ENCODE measurements at places on chromosomes 4 and X. TPM values are rescaled to one million over a fixed set of nuclear protein-coding genes. Genes with fewer than 3 reads are reported as not detected.
A peak's percentile ranks its signal among the peaks of the same experiment; 100 is the strongest.

DNA sequence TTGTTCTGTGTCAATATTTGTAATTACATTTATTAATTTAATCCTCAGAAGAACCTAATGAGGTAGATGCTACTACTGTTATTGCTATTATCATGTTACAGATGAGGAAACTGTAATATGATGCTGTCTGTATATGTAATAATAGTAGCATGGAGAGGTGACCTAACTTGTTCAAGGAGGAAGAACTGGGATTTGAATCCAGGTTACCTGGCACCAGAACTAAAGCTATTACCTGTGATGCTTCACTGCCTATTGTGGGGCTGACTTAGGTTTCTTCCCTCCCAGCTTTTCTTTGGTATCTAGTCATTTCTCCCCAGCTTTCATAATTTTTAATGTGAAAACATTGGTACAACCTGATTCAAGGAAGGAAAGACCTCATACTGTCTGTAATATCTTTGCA, 43.6 kb downstream of the RAPGEF2 start:
- H3K27ac ChIP-seq = peak overlapping the region; percentile 16
- DNase-seq = no peak
- peaks cover 23% of the 10 kb centered on the region for H3K4me1 ChIP-seq
- H3K4me3 ChIP-seq = no peak overlapping the region
- H3K36me3 ChIP-seq = no peaks in the 10 kb centered on the region

GRCh38 chr4:150973626-150974251, 41.3 kb downstream of the LRBA start:
- H3K27ac ChIP-seq = no peak overlapping the region
- H3K4me1 ChIP-seq = peaks cover 18% of the 10 kb centered on the region
- peaks cover 13% of the 10 kb centered on the region for H3K36me3 ChIP-seq
- no peaks in the 10 kb centered on the region for H3K27me3 ChIP-seq

GRCh38 chr4:177638871-177639270, 196.6 kb upstream of the AGA start:
- no peaks in the 10 kb centered on the region for H3K4me1 ChIP-seq

GRCh38 chr4:46123913-46124755, at the start of gene GABRG1:
TSS of gene GABRG1 (minus strand) at chr4:46124054. CDS start at chr4:46123913, 141 bp downstream.
- H3K36me3 ChIP-seq = no peaks in the 10 kb centered on the region
- H3K4me1 ChIP-seq = peaks cover 7% of the 10 kb centered on the region
- peak within 1 kb of the TSS; percentile 40 for H3K4me3 ChIP-seq
- H3K27ac ChIP-seq = no peak within 1 kb of the TSS
- peaks cover 69% of the 10 kb centered on the region for H3K27me3 ChIP-seq

DNA sequence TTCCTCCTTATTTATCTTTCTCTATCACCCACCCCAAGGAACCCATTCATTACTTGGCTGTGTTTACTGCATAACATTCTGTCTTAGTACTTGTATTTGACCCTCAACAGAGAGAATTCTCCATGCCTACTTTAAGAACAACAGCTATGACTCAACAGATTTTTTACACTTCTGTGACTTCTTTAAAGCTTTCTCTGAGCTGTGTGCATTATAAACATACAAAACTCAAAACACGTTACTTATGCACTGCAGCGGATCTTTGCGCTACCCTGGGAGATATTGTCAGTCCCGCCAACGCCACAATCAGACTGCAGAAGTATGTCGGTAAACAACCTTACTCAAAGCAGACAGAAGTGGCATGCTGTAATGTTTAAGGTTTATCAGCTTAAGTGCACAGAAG, 35.1 kb downstream of the PRKX start:
- H3K27me3 ChIP-seq = no peaks in the 10 kb centered on the region
- peaks cover 4% of the 10 kb centered on the region for H3K4me1 ChIP-seq
- peaks cover 30% of the 10 kb centered on the region for H3K36me3 ChIP-seq
- no peak overlapping the region for H3K4me3 ChIP-seq
- no peak for DNase-seq

- H3K4me1 ChIP-seq = peaks cover 17% of the 10 kb centered on the region
- no peak for DNase-seq
- H3K36me3 ChIP-seq = peaks cover 6% of the 10 kb centered on the region
- H3K27ac ChIP-seq = no peak overlapping the region
Observed at GRCh38 chr4:41058426-41058825, 155.9 kb downstream of the APBB2 start.

- no peaks in the 10 kb centered on the region for H3K36me3 ChIP-seq
- no peak for DNase-seq
- no peak overlapping the region for H3K27ac ChIP-seq
- peaks cover 34% of the 10 kb centered on the region for H3K4me1 ChIP-seq
- no peaks in the 10 kb centered on the region for H3K27me3 ChIP-seq
Observed at GRCh38 chr4:15294832-15295231, 133.0 kb upstream of the C1QTNF7 start.

GRCh38 chr4:166735553-166735952, 498.7 kb downstream of the SPOCK3 start:
- no peaks in the 10 kb centered on the region for H3K4me1 ChIP-seq
- no peaks in the 10 kb centered on the region for H3K36me3 ChIP-seq
- no peak overlapping the region for H3K4me3 ChIP-seq

DNA sequence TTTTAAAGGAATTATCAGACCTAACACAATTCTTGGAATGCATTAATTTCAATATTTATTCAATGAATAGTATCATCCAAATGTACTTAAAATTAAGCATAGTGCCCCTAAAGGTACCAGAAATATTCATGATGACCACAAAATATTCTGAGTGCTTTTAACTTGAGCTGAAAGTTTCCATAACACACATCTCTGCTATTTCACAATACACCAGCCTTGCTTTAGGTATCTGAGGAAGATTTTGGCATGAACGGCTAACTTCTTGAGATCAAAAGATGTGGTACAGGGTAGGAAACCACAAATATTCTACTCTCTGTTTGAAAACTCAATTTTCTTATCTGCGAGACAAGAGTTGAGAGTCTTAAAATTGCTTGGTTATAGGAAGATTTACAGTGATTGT, 538.3 kb upstream of the PCDH7 start:
- no peaks in the 10 kb centered on the region for H3K36me3 ChIP-seq
- no peak overlapping the region for H3K4me3 ChIP-seq
- H3K4me1 ChIP-seq = peaks cover 2% of the 10 kb centered on the region
- DNase-seq = no peak
- H3K27me3 ChIP-seq = no peaks in the 10 kb centered on the region

DNA sequence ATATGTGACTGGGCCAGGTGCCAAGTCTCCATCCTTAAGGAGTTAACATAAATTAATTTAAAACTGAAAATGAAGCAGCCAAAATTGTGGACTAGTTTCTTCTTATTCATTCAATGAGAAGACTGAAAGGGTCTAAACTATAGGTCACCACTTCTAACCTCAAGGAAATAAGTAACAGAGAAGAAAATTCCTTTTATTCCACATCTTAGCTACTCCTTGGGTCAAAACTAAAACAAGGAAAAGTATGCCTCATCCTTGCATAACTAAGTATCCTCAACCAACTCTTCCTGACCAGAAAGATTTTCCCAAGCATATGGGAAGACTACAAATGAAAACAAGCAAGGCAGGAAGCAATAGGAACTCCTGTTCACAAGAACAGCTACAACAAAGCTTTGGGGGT, 71.2 kb downstream of the ZNF827 start:
- no peak for DNase-seq
- no peaks in the 10 kb centered on the region for H3K27me3 ChIP-seq
- H3K4me1 ChIP-seq = peaks cover 65% of the 10 kb centered on the region
- no peak overlapping the region for H3K4me3 ChIP-seq

DNA sequence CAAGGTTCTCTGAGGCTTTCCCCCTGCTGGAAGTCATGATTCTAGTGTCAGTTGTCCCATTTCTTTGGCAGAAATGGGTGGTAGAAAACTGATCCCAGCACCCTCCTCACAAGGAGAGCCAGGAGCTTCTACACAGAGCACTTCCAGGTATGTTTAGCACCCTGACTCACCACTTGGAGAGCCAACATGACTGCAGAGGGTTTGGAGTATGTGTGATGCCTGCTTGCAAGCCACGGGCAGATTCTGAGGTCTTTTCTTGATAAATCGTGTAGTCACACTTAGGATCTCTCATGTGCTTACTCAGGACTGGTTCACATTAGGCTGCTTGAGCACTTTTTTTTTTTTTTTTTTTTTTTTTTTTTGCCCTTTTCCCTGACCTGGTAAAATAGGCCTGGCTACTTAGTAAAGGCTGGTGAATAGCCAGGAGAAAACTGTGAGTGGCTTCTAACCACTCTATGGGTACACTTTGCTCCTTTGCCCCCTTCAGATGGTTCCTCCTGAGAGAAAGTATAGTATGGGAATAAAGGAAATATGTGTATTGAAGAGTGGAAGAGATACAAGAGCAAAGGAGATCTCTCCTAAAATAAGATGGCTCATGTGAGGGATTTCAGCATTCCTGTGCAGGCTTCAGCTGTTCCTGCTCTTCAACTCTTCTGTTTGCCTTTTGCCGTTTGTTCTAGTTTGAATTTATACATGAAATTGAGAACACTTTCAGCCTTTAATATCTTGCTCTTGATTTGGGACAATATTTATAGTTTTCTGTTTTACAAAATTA, 103.6 kb downstream of the EMCN start:
- no peaks in the 10 kb centered on the region for H3K36me3 ChIP-seq
- H3K27ac ChIP-seq = no peak overlapping the region
- H3K4me3 ChIP-seq = no peak overlapping the region
- H3K4me1 ChIP-seq = no peaks in the 10 kb centered on the region
- no peaks in the 10 kb centered on the region for H3K27me3 ChIP-seq

DNA sequence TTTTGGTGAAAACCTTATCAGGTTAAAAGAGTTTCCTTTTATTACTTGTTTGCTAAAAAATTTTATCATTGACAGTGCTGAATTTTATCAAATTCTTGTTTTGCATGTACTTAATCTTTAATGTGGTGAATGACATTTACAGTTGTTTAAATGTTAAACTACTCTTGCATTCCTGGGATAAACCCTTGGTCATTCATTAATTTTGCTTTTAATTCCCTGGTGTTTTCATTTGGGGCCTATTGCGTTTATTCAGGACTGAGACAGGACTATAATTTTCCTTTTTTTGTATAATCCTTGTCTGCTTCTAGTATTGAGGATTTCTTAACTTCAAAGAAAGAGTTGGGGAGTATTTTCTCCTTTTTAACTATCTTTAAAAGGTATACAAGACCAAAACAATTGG, 98.7 kb upstream of the TLL1 start:
- H3K4me1 ChIP-seq = no peaks in the 10 kb centered on the region
- H3K36me3 ChIP-seq = no peaks in the 10 kb centered on the region
- no peak overlapping the region for H3K27ac ChIP-seq
- no peak for DNase-seq
- H3K27me3 ChIP-seq = no peaks in the 10 kb centered on the region

DNA sequence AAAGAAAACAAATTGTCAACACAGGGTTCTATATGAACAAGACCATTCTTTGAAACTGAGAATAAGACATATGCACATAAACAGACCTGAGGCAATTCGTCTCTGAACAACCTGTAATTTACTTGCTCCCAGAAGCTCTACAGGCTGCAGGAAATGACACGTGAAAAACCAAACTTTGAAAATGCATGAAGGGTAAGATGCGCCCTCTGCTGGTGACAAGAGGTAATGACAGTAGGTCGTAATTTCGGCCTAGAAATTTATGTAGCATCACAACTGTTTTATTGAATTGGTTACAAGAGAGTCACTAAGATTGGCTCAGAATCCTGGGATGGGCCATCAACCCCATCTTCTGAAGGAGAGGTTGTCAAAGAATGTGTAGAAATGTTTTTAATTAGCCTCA, 276.5 kb downstream of the PPP4R3C start:
- no peak overlapping the region for H3K27ac ChIP-seq
- peaks cover 4% of the 10 kb centered on the region for H3K36me3 ChIP-seq
- H3K4me3 ChIP-seq = no peak overlapping the region
- H3K4me1 ChIP-seq = no peaks in the 10 kb centered on the region
- no peaks in the 10 kb centered on the region for H3K27me3 ChIP-seq
- DNase-seq = no peak

DNA sequence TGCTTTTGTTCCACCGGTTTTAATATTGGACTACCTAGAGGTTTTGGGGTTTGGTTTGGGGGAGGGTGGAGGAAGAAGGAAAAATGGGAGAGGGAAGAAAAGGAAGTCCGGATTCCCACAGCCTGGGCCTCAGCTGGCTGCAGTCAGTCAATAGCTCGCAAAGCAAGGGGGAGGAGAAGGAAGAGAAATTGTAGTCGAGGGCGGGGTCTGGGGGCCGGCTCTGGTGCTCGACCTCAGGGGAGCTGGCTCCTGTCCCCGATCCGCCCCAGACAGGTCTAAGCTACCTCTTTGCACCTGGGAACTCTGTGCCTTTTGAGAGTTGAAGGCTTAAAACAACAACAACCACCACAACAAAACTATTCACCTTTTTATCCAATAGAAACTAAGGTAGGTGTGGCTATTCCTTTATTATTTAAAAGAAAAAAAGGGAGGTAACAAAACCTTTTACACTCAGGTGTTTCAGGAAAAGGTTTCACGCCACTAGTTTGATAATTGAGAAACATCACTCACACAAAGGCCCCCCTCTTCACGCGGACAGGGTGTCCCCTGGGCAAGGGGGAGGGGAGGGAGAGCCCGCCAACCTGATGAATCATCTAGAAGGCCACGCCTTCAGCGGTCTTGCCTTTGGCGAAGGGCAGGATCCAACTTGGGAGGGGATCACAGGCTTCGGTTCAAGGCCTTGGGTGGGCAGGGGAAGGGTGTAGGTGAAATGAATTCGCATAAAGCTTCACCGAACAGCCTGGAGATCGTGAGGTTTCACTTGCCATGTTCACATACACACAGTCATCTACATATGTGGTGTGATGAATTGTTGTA, 1.6 kb upstream of the LNX1 start:
- DNase-seq = no peak
- H3K4me3 ChIP-seq = peak overlapping the region; percentile 73
- H3K27me3 ChIP-seq = no peaks in the 10 kb centered on the region
- peaks cover 47% of the 10 kb centered on the region for H3K4me1 ChIP-seq
- H3K36me3 ChIP-seq = no peaks in the 10 kb centered on the region

DNA sequence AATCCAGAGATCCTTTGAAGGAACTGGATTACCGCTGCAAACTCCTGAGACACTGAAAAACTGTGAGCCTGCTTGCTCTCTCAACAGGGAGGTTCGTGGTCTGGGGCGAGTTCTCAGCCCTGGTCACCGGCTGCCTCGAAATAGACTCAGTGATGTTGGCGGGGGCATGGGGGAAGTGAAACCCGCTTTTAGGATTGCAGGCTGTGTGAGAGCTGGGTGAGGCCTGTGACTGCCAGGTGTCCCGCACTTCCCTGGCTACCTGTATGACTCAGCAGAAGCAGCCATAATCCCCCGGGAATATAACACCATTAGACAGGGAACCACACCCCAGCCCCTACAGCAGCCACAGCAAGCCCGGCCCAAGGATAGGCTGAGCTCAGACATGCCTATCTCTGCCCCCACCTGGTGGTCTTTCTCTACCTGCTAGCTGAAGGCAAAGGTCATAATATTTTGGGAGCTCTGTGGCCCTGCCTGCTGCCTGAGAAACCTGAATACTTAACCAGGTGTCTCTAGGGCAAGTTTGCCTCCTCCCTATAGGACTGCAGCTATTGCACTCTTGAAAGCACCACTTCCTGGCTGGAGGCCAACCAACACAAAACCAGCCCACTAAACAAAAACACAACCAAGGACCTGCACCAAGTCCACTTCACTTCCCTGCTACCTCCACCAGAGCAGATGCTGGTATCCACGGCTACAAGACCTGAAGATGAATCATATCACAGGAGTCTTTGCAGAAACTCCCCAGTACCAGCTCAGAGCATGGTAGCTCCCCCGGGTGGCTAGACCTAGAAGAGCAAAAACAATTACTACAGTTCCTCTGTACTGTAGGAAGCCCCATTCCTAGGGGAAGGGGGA, 202.0 kb downstream of the RRAGB start:
- no peak overlapping the region for H3K4me3 ChIP-seq
- peaks cover 32% of the 10 kb centered on the region for H3K36me3 ChIP-seq
- no peak for DNase-seq
- no peaks in the 10 kb centered on the region for H3K4me1 ChIP-seq
- H3K27me3 ChIP-seq = no peaks in the 10 kb centered on the region

The MAEA gene
- total RNA-seq = 74.7 TPM

The ETNPPL gene
- not detected for total RNA-seq

The S100P gene
- 1.1 TPM for total RNA-seq

The FATE1 gene
- not detected for total RNA-seq

The MAGEE2 gene
- total RNA-seq = not detected

The CSTF2 gene
- 18.4 TPM for total RNA-seq
